Naive B cell (primary cell): ENCODE measurements at places on chromosomes 7 and 10.

DNA sequence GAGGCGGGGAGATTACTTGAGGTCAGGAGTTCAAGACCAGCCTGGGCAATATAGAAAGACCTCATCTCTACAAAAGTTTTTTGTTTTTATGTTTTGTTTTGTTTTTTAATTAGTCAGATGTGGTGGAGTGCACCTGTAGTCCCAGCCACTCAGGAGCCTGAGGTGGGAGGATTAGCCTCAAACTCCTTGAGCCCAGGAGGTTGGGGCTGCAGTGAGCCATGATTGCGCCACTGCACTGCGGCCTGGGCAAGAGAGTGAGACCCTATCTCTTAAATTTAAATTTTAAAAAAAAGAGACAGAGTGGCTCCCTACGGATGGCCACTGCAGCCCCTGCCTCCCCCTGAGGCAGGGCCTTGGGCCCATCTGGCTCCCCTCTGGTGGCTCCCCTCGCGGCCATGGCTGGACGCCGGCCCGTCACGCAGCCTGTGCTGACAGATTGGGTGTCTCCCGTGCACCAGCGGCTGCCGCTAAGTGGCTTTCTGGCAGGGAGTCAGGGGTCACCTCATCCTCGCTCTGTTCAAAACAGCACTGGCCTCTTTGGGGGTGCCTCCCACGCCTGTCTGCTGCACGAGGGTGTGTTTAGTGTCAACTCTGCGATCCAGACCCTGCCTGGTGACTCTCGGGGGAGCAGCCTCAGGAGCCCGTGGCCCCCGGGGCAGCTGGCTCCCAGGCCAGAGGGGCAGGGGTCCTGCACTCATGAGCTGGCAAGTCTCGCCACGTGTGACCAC is 44.4 kb upstream of the ELN start:
- H3K36me3 ChIP-seq, result no peaks in the 10 kb centered on the region
- peaks cover 7% of the 10 kb centered on the region for H3K4me1 ChIP-seq
- H3K4me3 ChIP-seq, result no peak overlapping the region
- H3K27me3 ChIP-seq, result peaks cover 20% of the 10 kb centered on the region

GRCh38 chr7:146067880-146068279 is 48.7 kb upstream of the CNTNAP2 start:
- H3K27ac ChIP-seq, result no peak overlapping the region
- H3K27me3 ChIP-seq, result no peaks in the 10 kb centered on the region
- H3K36me3 ChIP-seq, result no peaks in the 10 kb centered on the region
- no peak overlapping the region for H3K4me3 ChIP-seq

DNA sequence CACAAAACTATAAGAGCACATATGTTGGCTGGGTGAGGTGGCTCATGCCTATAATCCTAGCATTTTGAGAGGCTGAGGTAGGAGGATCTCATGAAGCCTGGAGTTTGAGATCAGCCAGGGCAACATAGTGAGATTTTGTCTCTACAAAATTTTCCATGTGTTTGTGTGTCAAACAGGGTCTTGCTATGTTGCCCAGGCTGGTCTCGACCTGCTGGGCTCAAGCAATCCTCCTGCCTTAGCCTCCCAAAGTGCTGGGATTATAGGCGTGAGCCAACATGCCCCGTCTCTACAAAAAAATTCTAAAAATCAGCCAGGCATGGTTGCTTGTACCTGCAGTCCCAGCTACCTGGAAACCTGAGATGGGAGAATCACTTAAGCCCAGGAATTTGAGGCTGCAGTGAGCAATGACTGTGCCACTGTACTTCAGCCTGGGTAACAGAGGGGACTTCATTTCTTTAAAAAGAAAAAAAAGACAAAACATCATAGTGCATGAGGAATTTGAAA is 28.3 kb downstream of the FZD9 start:
- DNase-seq, result no peak
- H3K27ac ChIP-seq, result no peak overlapping the region
- peaks cover 31% of the 10 kb centered on the region for H3K36me3 ChIP-seq
- no peaks in the 10 kb centered on the region for H3K4me1 ChIP-seq

- H3K4me3 ChIP-seq, result no peak overlapping the region
- no peaks in the 10 kb centered on the region for H3K4me1 ChIP-seq
- no peaks in the 10 kb centered on the region for H3K36me3 ChIP-seq
- no peak overlapping the region for H3K27ac ChIP-seq
Measured at GRCh38 chr10:82908751-82909150, 1033.8 kb downstream of the NRG3 start.

GRCh38 chr7:70569335-70569819 is 562.6 kb upstream of the GALNT17 start:
- no peak overlapping the region for H3K4me3 ChIP-seq
- DNase-seq, result no peak
- H3K36me3 ChIP-seq, result peaks cover 16% of the 10 kb centered on the region

DNA sequence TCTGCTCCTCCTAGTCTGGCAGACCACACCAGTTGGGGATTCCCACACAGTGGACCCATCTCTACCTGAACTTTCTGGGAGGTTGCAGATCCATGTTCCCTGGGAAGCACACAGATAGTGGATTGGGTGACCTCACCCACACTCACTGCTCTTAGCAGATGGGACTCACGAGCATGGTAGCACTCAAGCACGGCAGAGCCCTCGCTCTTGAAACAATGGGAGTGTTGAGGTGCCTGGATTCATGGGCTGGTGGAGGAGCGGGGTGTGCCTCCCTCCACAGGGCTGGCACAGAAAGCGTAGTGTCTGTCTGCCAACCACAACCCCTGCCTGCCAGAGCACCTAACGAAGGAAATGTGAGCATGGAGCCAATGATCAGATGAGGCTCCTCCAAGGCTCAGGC is 568.0 kb downstream of the POM121L12 start:
- DNase-seq, result no peak
- H3K36me3 ChIP-seq, result no peaks in the 10 kb centered on the region
- no peaks in the 10 kb centered on the region for H3K4me1 ChIP-seq
- H3K27ac ChIP-seq, result no peak overlapping the region
- no peak overlapping the region for H3K4me3 ChIP-seq
- H3K27me3 ChIP-seq, result no peaks in the 10 kb centered on the region

- H3K27ac ChIP-seq, result no peak overlapping the region
- H3K4me3 ChIP-seq, result no peak overlapping the region
- H3K27me3 ChIP-seq, result peaks cover 4% of the 10 kb centered on the region
- no peaks in the 10 kb centered on the region for H3K4me1 ChIP-seq
Measured at GRCh38 chr10:128776673-128777252, 650.5 kb upstream of the MKI67 start.

- H3K36me3 ChIP-seq, result no peaks in the 10 kb centered on the region
- no peak overlapping the region for H3K4me3 ChIP-seq
- no peaks in the 10 kb centered on the region for H3K4me1 ChIP-seq
- H3K27ac ChIP-seq, result no peak overlapping the region
- DNase-seq, result no peak
- H3K27me3 ChIP-seq, result peaks cover 29% of the 10 kb centered on the region
Measured at GRCh38 chr7:71132377-71133231, 660 bp downstream of the GALNT17 start.
